Suprapubic skin (tissue), 4 donors: ENCODE measurements at places on chromosomes 7 and 10. TPM values are rescaled to one million over a fixed set of nuclear protein-coding genes. Genes with fewer than 3 reads are reported as not detected.

- no peak overlapping the region for H3K4me3 ChIP-seq
- no peak for DNase-seq
- H3K4me1 ChIP-seq: peaks cover 2% of the 10 kb centered on the region
These were observed 24.2 kb upstream of the PRR15 start for GRCh38 chr7:29539471-29539870.

The OR6V1 gene
- total RNA-seq: not detected

- peaks cover 83% of the 10 kb centered on the region for H3K4me1 ChIP-seq
- peak overlapping the region; percentile 80 for H3K4me3 ChIP-seq
- H3K27me3 ChIP-seq: no peaks in the 10 kb centered on the region
- peak overlapping the region; percentile 98 for H3K27ac ChIP-seq
- peaks cover 12% of the 10 kb centered on the region for H3K36me3 ChIP-seq
These were observed 4.0 kb downstream of the MAFK start for GRCh38 chr7:1534330-1535099.

- DNase-seq: no peak
- no peak overlapping the region for H3K4me3 ChIP-seq
- peaks cover 18% of the 10 kb centered on the region for H3K36me3 ChIP-seq
- H3K27me3 ChIP-seq: no peaks in the 10 kb centered on the region
These were observed 133.3 kb downstream of the STRA8 start for GRCh38 chr7:135366843-135367508.

The ZNF735 gene
- not detected for total RNA-seq

DNA sequence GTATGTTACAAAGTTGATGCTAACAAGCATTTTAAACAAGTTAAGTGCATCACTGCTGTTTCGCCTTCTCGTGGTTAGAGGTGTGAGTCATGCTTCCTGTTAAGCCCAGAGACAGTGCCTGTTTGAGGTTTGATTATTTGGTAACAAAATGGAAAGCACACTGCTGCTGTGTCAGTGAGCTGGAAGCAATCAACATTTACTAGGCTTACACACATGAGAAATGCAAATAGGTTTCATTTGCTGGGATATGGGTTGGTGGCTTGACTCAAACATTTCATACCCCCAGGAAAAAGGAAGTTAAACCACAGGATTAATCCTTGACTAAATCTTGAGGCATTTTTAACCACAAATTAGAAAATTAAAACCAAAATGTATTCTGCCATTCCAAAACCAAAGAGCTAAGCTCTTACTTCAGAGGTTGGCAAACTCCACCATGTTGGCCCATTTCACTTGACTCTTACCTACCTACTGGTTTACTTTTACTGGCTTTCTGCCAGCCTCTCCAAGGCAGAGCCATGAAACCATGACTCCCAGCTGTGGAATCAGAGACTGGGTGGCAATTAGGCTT lies 139.2 kb downstream of the ETV1 start:
- no peaks in the 10 kb centered on the region for H3K36me3 ChIP-seq
- no peaks in the 10 kb centered on the region for H3K27me3 ChIP-seq
- DNase-seq: no peak
- no peak overlapping the region for H3K27ac ChIP-seq

- peak overlapping the region; percentile 89 for H3K27ac ChIP-seq
- peaks cover 21% of the 10 kb centered on the region for H3K4me1 ChIP-seq
- H3K4me3 ChIP-seq: peak overlapping the region; percentile 25
- no peaks in the 10 kb centered on the region for H3K36me3 ChIP-seq
- no peaks in the 10 kb centered on the region for H3K27me3 ChIP-seq
These were observed 211.7 kb upstream of the NFE2L3 start for GRCh38 chr7:25940086-25940906.

GRCh38 chr7:18430810-18431209 lies 64.7 kb upstream of the HDAC9 start:
- H3K4me3 ChIP-seq: no peak overlapping the region
- H3K36me3 ChIP-seq: no peaks in the 10 kb centered on the region
- DNase-seq: no peak
- no peak overlapping the region for H3K27ac ChIP-seq
- no peaks in the 10 kb centered on the region for H3K4me1 ChIP-seq

- H3K27me3 ChIP-seq: peaks cover 32% of the 10 kb centered on the region
- no peak overlapping the region for H3K27ac ChIP-seq
- peak overlapping the region; percentile 54 for H3K4me3 ChIP-seq
- no peaks in the 10 kb centered on the region for H3K36me3 ChIP-seq
- DNase-seq: no peak
These were observed 551 bp downstream of the KCND2 start for GRCh38 chr7:120273476-120273975.

DNA sequence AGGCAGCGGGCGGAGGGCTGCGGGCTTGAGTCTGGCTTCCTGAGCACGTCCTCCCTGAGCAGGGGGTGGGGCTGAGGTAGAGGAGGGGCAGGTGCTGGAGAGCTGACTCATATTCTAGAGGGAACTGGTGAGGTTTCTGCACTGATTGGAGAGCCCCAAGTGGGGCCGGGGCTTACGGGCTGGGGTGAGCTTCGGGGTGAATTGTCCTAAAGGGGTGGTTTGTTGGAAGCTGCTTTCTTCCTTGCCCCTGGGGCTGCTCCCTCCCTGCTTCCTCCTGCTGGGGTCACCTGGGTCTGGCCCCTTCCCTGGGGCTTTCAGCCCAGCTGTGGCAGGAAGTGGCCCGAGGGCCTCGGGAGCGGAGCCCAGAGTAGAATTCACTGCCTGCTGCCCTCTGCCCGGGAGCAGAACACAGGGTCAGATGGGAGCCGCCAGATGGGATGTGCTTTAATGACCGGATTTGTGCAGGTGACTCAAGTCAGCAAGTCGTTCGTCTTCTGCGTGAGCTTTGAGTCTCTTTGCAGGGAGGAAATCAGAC lies 48.6 kb downstream of the FAM20C start:
- peaks cover 11% of the 10 kb centered on the region for H3K4me1 ChIP-seq
- H3K36me3 ChIP-seq: peaks cover 3% of the 10 kb centered on the region
- H3K27me3 ChIP-seq: no peaks in the 10 kb centered on the region
- no peak overlapping the region for H3K4me3 ChIP-seq
- H3K27ac ChIP-seq: no peak overlapping the region

The LGI1 gene
- not detected for total RNA-seq

The GNGT1 gene
- not detected for total RNA-seq

DNA sequence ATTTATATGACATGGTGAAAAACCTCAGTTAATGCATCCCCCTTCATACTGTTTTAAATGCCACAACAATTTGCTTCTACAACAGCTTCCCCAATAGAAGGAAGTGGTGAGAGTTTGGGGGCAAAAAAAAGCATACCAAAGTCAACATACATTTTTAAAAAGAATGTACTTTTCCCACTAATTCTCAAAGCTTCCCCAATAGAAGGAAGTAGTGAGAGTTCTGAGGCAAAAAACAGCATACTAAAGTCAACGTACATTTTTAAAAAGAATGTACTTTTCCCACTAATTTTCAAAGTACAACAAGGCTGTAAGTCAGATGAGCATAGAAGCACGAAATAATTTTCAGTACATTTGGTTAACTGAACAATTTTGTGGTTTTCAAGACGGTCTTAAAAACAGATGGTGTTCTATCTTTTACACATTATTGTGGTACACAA lies 24.0 kb downstream of the WASL start:
- peaks cover 17% of the 10 kb centered on the region for H3K4me1 ChIP-seq
- H3K4me3 ChIP-seq: no peak overlapping the region
- no peaks in the 10 kb centered on the region for H3K27me3 ChIP-seq

DNA sequence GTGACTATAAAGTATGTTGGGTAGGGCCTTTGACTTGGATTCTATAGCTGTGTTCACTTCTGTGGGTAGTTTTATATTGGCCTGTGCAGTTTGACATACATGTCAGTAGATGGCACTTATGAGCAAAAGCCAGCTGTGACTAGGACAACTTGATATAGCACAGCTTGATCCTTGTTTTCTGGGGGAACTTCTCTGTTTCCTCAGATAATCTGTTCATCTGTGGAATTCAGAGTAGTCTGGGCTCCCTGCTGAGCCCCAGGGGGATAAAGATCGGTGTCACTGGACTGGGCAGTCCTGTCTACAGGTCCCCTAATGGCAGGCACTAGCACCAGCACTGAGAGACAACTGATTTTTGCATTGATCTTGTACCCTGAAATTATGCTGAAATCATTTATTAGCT lies 25.4 kb downstream of the CYP2C9 start:
- no peak overlapping the region for H3K27ac ChIP-seq
- H3K36me3 ChIP-seq: no peaks in the 10 kb centered on the region
- no peaks in the 10 kb centered on the region for H3K4me1 ChIP-seq
- H3K27me3 ChIP-seq: no peaks in the 10 kb centered on the region
- DNase-seq: no peak
- H3K4me3 ChIP-seq: no peak overlapping the region

DNA sequence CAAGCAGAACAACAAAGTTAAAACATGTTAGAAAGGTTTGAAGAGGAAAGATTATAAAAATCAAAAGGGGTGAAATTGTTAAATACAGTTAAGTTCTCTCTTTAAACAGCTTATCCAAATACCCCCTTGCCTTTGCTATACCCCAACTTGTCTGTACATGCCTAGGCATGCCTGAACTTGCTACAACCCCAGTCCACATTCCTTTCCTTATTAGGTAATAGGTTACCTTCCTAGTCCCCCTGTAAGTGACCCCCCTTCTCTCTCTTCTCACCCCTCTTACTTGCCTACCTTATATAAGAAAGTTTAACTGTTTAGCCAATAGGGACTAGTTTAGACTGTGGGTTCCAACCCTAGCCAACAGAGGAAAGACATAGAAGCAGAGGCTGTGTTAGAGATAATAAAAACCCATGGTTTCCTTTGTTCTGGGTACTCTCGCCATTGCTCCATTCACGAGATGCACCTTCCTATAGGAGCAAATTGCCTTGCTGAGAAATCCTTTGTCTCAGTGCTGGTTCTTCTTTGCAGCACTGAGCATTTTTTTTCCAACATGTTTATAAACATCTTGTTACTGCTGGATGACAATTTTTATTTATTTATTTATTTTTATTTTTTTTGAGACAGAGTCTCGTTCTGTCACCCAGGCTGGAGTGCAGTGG lies 282.2 kb upstream of the GALNT17 start:
- no peaks in the 10 kb centered on the region for H3K4me1 ChIP-seq
- no peak overlapping the region for H3K4me3 ChIP-seq
- no peaks in the 10 kb centered on the region for H3K36me3 ChIP-seq
- no peaks in the 10 kb centered on the region for H3K27me3 ChIP-seq
- no peak overlapping the region for H3K27ac ChIP-seq
- DNase-seq: no peak

The RBM48 gene
- total RNA-seq: 21.2 TPM

The APBB1IP gene
- total RNA-seq: 1.0 TPM
